ENCODE measurements at places on chromosomes 2 and 18. TPM values are rescaled to one million over a fixed set of nuclear protein-coding genes. Genes with fewer than 3 reads are reported as not detected.
A peak's percentile ranks its signal among the peaks of the same experiment; 100 is the strongest.

GRCh38 chr2:236119476-236119875 is 48.7 kb downstream of the GBX2 start:
- DNase-seq, result no peak

DNA sequence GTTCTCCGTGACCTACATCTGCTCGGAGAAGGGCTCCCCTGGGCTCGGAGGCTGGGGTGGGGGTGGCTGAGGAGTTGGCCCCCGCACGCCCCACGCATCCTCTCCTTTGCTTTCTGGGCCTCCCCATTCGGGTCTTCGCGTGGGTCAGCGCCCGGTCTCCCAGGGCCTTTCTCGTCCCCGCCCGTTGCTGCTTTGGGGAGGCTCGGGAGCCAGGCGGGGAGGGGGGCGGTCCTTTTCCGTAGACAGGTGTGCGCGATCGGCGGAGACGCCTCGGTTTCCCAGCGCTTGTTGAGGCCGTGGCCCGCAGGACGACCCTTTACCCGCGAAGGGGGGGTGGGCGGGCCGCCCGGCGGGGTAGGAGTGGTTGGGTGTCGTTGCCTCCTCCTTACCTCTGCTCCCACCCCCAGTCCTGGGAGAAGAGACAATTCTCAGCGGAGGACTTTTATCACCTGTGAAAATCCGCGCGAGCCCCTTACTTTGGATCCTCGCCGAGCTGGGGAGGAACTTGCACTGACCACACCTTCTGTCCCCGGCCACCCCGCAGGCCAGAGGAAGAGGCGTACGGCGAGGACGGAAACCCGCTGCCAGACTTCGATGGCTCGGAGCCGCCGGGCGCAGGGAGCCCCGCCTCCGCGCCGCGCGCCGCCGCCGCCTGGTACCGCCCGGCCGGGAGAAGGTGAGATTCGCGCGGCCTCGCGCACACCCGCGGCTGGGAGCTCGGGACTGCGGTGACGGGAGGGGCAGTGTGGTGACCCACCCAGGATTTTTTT is 2.6 kb downstream of the ADCYAP1 start:
- DNase-seq, result peak; percentile 69

DNA sequence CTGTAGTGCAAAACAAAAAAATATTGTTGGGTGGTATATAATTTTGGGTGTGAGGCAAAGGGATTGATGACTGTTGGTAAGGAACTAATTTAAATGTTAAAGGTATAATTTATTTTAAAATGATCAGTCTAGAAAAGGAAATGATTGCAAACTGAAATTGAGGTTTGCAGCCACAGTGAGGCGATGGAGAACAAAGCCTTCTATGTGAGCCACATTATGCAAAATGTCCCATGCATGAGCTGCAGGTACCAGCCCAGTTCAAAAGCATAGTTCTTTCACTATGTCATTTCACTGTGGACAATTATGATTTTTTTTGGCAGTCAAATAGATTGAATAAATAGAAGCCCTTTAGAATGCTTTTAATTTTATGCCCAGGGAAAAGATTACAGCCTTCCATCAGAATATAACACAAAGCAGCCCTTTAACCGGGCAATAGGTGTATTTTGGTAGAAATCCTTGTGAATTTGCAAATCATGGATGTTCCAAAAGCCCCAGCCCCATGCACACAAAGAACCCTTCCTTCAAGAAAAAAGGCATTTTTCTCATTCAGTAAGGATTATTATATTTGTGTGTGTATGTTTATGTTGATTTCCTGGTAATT is 1.7 kb downstream of the MAP2 start:
- peak; percentile 28 for DNase-seq

Gene TMEM178A
- total RNA-seq, result 12.5 TPM

DNA sequence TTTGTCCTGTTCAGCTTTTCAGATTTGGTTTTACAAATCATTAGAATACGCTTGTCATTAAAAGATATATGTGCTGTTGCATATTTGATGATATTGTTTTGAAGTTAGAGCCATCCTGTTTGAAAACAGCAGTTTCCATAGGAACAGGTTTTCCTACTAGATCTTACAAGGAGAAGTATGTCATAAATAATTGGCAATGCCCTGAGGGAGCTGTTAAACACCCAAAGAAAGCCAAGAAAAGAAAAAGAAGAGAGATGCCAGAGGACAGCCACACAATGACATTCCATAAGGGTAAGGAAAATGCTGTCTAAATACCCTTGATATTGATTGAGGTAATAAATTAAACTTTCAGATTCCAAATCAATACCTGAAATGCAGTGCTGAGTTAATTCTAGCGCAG is 392.2 kb upstream of the CRIM1 start:
- no peak for DNase-seq

Gene VSNL1
- 6.1 TPM for total RNA-seq
